ENCODE measurements at places on chromosomes 11 and 22.

- DNase-seq = no peak
Observed at GRCh38 chr11:97641988-97642387, 1252.2 kb downstream of the JRKL start.

DNA sequence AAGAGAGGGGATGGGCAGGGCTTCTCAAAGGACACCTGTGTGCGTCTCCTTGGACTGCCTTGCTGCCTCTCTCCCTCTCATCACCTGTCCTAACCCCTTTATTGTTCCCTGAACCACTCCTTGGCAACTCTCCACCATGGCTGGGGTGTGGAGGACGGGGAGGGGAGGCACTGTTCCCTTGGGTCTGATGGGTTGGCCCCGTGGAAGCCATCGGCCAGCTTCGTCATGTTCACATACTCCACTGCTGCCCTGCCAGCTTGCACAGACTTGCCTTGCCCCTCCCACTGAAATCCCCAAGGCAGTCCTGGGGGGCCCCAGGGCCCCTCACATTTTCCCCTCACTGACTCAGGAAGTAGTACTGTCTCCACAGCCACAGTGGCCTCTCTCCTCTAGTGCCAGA is 36.1 kb upstream of the LRRC32 start:
- DNase-seq = no peak

GRCh38 chr22:41481131-41481830 is 12.4 kb downstream of the ACO2 start:
- no peak for DNase-seq

- no peak for DNase-seq
Observed at GRCh38 chr11:70825893-70826540, 426.4 kb downstream of the SHANK2 start.

- no peak for DNase-seq
Observed at GRCh38 chr22:50713571-50714056, 24.4 kb upstream of the ACR start.

- DNase-seq = no peak
Observed at GRCh38 chr11:75940911-75941310, 125.9 kb downstream of the UVRAG start.

DNA sequence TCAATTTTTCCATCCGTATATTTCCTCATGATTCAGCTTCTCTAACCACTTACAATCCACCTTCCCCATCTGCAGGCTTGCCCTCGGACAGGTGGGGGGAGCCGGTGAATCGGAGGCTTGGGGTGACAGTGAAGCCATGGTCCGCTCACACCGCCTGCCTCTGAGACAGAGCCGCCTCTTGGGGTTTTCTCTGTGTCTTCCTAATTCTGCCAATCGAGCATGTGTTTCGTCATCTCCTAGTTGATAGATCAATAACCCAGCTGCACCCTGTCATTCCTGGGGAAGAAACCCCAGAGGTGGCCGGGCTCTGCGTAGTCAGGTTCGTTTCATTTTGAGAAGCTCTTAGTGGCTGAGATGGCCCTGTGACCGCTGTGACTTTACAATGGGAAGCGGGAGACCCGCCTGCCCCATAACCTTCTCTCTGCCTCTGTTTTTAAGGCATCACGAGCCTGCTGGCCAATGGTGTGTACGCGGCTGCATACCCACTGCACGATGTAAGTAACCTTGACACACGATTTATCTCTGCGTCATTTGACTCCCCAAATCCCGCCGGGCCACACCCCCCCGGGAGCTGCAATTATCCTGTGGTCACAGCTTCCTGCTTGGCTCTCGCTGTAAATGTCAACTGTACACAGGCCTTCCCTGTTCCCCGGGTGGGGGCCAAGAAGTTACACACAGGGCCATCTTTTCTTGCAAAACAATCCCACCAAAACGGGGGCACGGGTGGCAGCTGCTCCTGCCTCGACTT is 33.3 kb downstream of the ANO1 start:
- no peak for DNase-seq

GRCh38 chr11:108958368-108959104 is 293.7 kb downstream of the DDX10 start:
- DNase-seq = no peak

GRCh38 chr11:7982582-7983119 is 4.5 kb upstream of the EIF3F start:
- no peak for DNase-seq

Measured in stimulated activated CD4-positive, alpha-beta T cell treated with anti-CD3 and anti-CD28 coated beads, Interleukin-1b, Interleukin-23, amount 100 ng/mL, for 48 hours (primary cell).